Foreskin keratinocyte (primary cell): ENCODE measurements at places on chromosomes 13 and 19. TPM values are rescaled to one million over a fixed set of nuclear protein-coding genes. Genes with fewer than 3 reads are reported as not detected.

Gene CLASRP
- 43.5 and 46.7 TPM in 2 replicates for polyA plus RNA-seq

Gene CGB2
- polyA plus RNA-seq = not detected in 2 replicates

Gene ZNF845
- polyA plus RNA-seq = 1.3 and 1.4 TPM in 2 replicates

Gene FGF14
- not detected in 2 replicates for polyA plus RNA-seq

Gene RPS19
- polyA plus RNA-seq = 5,360 and 6,188 TPM in 2 replicates

Gene EBI3
- 0.08 TPM in 1 of 2 replicates, not detected in the other for polyA plus RNA-seq

Gene TRPC4
- not detected in 2 replicates for polyA plus RNA-seq

Gene ZNF813
- polyA plus RNA-seq = 0.96 and 1.0 TPM in 2 replicates

Gene RPS15
- polyA plus RNA-seq = 2,421 and 2,717 TPM in 2 replicates

Gene UPK1A
- polyA plus RNA-seq = 0.07 TPM in 1 of 2 replicates, not detected in the other

Gene CACNG7
- not detected in 2 replicates for polyA plus RNA-seq

Gene C3
- polyA plus RNA-seq = 4.6 and 5.2 TPM in 2 replicates

Gene GNA15
- 109 and 126 TPM in 2 replicates for polyA plus RNA-seq

Gene TNFAIP8L1
- polyA plus RNA-seq = 10.8 and 13.0 TPM in 2 replicates

Gene FLT3LG
- 9.3 and 10.6 TPM in 2 replicates for polyA plus RNA-seq

Gene LIG1
- polyA plus RNA-seq = 56.1 and 68.0 TPM in 2 replicates

Gene TMEM221
- 0.24 and 0.36 TPM in 2 replicates for polyA plus RNA-seq

Gene GRIN3B
- 0.43 and 1.00 TPM in 2 replicates for polyA plus RNA-seq

Gene SLC6A16
- 0.25 TPM in 1 of 2 replicates, not detected in the other for polyA plus RNA-seq

Gene KLK14
- polyA plus RNA-seq = 0.10 and 0.19 TPM in 2 replicates

Gene MYO9B
- 29.1 and 32.6 TPM in 2 replicates for polyA plus RNA-seq

Gene RNF17
- polyA plus RNA-seq = not detected in 2 replicates

Gene CEBPA
- polyA plus RNA-seq = 1.3 and 1.5 TPM in 2 replicates

Gene ZNF486
- polyA plus RNA-seq = 2.3 and 3.1 TPM in 2 replicates

Gene CLEC17A
- polyA plus RNA-seq = not detected in 2 replicates

Gene LENG9
- 4.1 and 5.2 TPM in 2 replicates for polyA plus RNA-seq

Gene SPINT2
- 616 and 683 TPM in 2 replicates for polyA plus RNA-seq

Gene ZNF569
- 1.1 and 1.3 TPM in 2 replicates for polyA plus RNA-seq

Gene CERS1
- polyA plus RNA-seq = 0.06 and 0.28 TPM in 2 replicates

Gene CBY2
- not detected in 2 replicates for polyA plus RNA-seq

Gene KIR3DL1
- polyA plus RNA-seq = not detected in 2 replicates

Gene CD33
- not detected in 2 replicates for polyA plus RNA-seq

Gene S1PR2
- polyA plus RNA-seq = 2.2 and 2.5 TPM in 2 replicates

Gene ZNF154
- 0.67 and 0.85 TPM in 2 replicates for polyA plus RNA-seq

Gene SYCN
- not detected in 2 replicates for polyA plus RNA-seq

Gene ZIC2
- not detected in 2 replicates for polyA plus RNA-seq

Gene ALOX5AP
- 0.20 and 0.66 TPM in 2 replicates for polyA plus RNA-seq

Gene EFNB2
- polyA plus RNA-seq = 21.9 and 23.7 TPM in 2 replicates

Gene PRKD2
- polyA plus RNA-seq = 47.2 and 50.4 TPM in 2 replicates

Gene KIR2DL1
- polyA plus RNA-seq = not detected in 2 replicates

Gene ZNF681
- polyA plus RNA-seq = 0.34 and 0.42 TPM in 2 replicates

Gene C19orf18
- 0.39 and 0.54 TPM in 2 replicates for polyA plus RNA-seq

Gene TMIGD2
- not detected in 2 replicates for polyA plus RNA-seq

Gene WDR88
- polyA plus RNA-seq = not detected in 2 replicates
